ENCODE measurements at places on chromosomes 6 and 20.

DNA sequence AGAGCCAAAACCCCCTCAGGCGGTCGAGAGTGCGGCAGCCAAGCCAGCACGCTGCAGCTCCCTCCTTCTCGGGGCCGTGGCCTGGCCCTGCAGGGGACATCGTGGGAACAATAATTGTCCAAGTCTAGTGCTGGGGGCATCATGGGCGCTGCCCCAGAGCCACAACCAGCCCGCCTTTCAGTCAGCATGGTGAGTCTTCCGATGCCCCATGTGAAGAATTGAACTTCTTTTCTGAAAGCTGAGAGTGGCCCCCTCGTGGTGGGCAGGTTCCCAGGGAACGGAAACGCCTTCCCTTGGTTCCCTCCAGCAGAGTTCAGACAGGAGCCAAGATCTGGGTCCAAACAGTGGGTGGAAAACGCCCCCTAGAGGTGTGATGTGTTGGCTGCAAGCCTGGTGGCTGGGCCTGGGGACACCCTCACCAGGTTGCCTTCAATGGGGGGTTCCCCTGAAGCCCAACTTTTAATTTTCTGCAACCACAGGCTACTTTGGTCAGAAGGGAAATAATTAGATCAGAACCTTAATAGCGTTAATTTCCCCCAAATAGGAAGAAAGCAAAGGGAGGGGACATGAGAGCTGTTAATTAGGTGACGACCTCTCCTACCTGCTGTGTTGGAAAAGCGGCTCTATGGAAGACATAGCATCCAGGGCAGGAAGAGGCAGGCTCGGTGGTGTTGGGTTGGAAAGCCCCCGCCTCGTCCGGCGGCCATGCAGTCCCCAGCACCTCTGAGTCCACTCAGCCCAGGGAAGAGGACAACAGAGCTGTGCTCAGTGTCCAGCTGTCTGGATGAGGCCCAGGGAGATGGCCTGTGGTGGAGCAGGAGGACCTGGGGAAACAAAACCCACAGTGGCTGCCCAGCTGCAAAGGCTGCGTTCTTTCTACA lies 4.7 kb upstream of the MRGBP start:
- DNase-seq, result peak; percentile 92

DNA sequence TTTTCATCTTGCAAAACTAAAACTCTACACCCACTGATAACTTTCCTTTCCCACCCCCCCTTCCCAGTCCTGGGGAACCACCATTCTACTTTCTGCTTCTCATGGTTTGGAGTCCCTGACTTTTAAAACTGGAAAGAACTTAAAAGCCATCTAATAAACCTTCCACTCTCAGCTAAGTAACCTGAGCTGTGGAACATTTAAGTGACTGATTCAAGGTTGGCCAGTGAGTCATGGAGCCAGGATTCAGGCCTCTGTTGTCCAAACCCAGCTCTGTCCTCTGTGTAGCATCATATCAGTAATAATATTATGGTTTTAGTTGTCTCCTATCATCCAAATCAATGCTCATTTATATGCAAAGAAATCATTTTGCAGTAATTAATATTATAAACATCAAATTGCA lies 176.0 kb upstream of the NT5E start:
- DNase-seq, result no peak

DNA sequence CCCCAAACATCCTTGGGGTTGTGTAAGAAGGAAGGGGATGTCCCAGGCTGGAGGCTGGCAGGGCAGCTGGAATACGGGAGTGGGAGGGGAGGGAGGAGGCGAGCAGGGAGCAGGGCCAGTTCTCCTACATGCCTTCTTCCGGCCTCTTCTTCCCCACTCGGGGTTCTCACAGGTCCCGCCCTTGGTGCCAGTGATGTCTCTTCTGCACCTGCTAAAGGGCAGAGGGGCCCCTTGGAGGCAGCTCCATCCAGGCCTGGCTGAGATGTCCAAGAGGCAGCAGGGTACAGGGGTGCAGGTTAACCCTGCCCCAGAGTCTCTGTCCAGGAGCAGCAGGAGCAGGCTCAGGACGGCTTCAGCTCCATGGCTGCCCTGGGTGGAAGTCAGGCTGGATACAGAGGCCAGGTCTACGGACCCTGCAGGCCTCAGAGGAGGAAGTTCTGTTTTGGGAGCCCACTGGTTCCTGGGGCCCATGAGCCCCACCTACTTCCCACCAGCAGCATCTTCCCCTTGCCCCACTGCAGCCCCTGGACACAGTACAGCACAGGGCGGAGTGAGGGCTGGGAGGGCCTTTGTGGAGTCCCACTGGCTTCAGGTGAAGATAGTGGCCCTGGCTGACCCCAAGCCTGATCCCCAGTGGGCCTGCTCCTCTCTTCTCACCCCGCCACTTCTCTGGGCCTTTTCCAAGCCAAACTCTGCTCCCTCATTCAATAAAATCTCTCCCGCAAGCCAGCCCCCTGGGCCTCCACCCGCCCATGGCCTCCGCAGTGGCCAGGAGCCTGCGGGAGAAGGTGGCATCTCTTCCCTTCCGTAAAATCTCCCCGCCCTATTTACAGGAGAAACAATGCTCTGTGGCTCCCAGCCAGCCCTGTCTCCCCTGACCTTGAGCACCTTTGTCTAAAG lies 60.4 kb downstream of the YTHDF1 start:
- no peak for DNase-seq

DNA sequence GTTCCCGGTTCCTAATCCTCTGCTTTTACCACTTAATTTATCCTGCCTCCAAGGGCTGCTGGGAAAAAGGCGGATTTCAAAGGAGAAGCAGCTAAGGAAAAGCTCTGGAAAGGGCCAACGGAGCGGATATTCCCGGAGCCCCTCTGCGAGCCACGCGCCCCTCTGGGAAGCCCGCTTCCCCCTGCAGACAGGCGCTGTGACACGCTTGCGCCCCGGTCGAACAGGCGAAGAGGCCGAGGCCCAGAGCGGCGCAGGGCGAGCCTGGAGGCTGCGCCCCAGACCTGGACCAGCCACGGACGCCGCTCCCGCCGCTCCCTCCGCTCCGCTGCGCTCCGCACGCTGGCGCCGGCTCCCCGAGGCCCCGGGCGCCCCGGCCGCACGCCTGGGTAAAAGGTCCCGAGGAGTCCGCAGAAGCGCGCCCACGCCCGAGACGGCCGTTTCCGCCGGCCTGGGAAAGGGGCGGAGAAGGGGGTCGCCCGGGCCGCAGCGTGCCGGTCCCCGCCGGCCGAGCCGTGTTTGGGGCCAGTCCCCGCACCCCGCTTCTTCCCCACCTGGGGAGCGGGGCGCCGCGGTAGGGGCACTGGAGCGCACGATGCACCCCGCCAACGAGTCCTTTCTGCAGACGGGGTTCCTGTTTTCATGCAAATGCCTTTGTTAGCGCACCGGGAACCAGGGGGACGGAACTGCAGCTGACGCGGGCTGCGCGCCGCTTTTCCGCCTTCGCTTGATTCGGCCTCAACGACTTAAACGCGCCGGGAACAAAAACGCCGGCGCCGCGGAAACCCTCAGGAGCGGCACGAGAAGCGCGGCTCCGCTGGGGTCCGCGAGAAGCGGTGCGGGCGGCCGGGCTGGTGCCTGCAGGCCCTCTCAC lies 91.9 kb upstream of the SIRPA start:
- peak; percentile 70 for DNase-seq

- DNase-seq, result no peak
Measured at GRCh38 chr6:147298461-147298860, 94.2 kb downstream of the STXBP5 start.

DNA sequence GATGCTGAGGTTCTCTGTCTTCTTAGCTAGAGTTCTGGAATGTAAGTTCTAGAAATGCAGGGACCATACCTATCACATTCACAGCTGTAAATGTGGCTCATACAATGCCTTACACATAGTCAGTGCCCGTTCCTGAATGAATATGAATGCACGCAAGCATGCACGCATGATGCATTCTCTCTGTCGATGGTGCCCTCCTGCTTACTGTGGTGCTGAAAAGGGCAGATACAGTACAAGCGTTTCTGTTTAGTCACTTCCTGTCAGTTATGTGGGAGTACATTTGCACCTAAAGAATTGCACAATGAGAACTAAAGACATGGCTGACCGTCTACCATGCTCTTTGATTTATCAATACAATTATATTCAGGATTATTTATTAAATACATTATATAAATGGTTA lies 152.2 kb upstream of the SOX4 start:
- no peak for DNase-seq

- DNase-seq, result no peak
Measured at GRCh38 chr6:112665114-112665513, 318.0 kb downstream of the RFPL4B start.

DNA sequence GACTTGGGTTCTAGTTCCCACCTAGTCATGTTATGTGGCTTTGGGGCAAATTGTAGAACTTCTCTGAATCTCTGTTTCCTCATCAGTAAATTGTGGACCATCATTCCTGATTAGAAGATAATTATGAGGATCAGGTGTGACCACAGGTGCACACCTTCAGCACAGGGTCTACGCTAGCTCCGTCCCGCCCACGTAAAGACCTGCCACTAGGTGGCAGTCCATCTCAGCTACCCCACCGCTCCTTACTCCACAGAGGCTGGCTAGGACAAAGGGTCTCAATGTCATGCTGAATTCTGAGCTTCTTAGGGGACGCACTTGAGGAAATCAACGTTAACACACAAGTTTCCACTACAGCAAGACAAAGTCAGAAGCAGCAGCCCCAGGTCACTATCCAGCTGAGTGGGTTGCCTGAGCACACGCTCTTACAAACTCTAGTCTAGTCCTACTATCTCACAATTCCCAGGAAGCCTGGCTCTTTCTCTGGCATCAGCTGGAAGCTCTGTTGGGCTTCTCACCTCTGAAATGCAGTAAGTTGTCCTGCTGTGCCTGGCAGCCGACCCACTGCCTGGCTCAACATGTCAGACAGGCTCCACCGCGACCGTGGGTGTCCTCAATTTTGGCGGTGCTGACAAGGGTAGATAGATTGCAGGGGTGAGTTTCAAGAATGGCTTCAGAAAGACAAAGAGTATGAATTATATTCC lies 2.0 kb upstream of the PLCG1 start:
- no peak for DNase-seq

GRCh38 chr6:137610702-137611101 lies 116.5 kb upstream of the OLIG3 start:
- no peak for DNase-seq

DNA sequence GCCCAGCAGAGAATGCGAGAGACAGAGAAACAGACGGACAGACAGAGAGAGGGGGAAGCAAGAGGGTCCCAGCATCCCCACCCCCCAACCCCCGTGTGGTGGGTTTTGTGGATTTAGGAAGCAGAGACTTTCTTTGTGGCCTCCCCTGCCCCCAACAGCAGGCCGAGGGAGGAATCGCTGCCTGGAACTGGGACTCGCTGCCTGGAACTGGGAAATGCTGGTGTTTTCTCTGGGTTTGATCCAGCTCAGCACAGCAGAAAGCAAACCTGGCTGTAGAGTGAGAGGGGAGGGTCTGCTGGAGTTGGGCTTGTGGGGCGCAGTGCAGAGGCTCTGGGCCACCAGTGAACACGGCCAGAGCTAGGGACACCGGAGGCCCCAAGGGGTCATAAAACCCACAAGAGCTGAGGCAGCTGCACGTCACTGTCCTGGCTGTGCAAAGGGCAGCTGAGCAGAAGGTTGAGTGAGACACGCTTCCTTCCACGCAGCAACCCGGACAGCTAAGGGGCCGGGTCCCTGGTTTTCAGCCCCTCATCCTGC lies 181.8 kb downstream of the TAF4 start:
- no peak for DNase-seq

GRCh38 chr6:146913842-146914488 lies 290.3 kb upstream of the STXBP5 start:
- peak; percentile 98 for DNase-seq

- peak; percentile 50 for DNase-seq
Measured at GRCh38 chr6:2196079-2196679, 49.2 kb downstream of the GMDS start.

- peak; percentile 52 for DNase-seq
Measured at GRCh38 chr20:32823078-32823477, 3.3 kb downstream of the MAPRE1 start.

DNA sequence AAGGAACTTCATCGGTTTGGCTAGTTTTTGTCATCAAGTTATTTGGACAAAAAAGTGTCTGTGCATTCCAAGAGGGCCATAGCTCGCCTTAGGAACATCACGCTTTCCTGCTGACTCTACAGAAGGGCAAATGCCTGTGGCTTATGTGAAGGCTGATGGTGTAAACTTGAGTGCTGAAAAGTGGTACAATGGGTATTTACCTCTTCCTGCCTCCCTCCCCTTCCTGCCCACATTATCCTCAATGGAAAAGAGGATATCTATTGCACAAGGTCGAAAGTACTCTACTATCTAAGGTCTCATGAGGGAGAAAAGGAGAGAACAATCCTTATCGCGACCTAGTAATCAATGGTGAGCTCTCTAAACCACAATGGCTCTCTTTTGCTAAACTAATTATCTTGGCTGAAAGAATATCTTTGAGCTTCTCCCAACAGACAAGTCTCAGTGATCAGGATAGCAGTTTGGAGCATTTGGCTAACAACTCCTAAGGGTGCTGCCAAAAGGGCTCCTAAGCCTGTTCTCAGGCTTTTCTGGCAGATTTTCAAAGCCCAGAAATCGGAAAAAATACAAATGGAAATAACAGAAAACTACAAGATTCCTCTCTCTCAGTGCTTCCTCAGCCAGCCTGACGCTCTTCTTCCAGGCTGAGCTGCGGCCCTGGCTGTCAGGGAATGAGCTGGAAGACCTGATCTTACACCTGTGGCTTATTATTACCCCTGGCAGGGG lies 42.6 kb upstream of the ENPP1 start:
- DNase-seq, result no peak

- peak; percentile 51 for DNase-seq
Measured at GRCh38 chr6:89145091-89145955, 532 bp upstream of the PM20D2 start.
